ENCODE measurements at places on chromosomes 4 and X.
A peak's percentile ranks its signal among the peaks of the same experiment; 100 is the strongest.

DNA sequence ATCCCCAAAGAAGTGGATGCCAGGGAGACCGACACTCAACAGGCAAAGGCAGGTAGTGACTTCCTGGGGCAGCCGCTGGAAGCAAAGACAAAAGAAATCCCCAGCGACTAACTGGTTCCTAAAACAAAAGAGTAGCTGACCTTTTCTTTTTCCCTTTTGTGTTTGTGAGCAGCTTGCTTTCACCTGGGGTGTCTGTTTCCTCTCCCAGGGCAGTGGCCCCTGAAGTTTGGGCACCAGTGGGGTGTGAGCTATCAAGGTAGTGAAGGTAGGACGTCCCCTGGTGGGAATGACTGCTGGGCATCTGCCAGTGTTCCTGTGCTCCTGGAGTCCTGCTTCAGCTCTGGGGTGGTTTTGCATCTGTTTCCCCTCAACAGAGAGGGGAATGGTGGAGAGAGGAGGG is 41.6 kb upstream of the STIM2 start:
- DNase-seq: no peak

- DNase-seq: no peak
Measured at GRCh38 chr4:6331018-6331417, 61.4 kb downstream of the WFS1 start.

- DNase-seq: no peak
Measured at GRCh38 chr4:62461961-62462360, 1261.8 kb downstream of the ADGRL3 start.

- DNase-seq: no peak
Measured at GRCh38 chr4:152935631-152936445, at the start of gene FHDC1. Gene FHDC1, plus strand, starts transcription at chr4:152936323. Its CDS starts 6,735 bp downstream, at chr4:152943058.

DNA sequence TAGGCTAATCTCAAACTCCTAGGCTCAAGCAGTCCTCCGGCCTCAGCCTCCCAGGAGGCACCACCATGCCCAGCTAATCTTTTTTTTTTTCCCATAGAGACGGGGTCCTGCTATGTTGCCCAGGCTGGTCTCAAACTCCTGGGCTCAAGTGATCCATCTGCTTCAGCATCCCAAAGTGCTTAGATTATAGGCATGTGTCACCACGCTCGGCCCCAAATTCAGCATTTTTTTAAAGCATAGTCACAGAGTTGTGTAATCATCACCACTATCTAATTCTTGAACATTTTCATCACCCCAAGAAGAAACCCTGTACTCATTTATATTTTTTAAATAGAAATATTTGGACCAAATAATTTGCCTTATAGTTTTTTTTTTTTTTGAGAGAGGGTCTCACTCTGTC is 10.3 kb downstream of the CENPI start:
- no peak for DNase-seq

- DNase-seq: no peak
Measured at GRCh38 chr4:30875658-30876269, 155.6 kb downstream of the PCDH7 start.

DNA sequence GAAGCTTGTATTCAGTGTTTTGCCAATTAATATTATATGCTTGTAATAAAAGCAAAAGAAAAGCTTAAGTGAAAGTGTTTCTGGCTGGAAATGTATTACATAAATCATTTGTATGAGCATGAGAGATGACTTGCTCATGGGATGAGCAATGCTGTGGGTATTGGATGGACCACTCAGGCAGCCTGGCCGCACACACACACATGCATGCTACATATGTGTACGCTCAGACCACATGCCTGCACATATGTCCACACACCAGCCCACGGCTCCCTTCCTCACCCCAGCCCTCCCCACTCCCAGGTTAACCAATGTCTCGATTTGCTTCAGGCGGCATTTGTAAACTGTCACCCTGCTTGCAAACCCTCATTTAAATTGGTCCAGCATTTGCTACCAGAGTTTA is 55.9 kb downstream of the CPLX1 start:
- DNase-seq: no peak

DNA sequence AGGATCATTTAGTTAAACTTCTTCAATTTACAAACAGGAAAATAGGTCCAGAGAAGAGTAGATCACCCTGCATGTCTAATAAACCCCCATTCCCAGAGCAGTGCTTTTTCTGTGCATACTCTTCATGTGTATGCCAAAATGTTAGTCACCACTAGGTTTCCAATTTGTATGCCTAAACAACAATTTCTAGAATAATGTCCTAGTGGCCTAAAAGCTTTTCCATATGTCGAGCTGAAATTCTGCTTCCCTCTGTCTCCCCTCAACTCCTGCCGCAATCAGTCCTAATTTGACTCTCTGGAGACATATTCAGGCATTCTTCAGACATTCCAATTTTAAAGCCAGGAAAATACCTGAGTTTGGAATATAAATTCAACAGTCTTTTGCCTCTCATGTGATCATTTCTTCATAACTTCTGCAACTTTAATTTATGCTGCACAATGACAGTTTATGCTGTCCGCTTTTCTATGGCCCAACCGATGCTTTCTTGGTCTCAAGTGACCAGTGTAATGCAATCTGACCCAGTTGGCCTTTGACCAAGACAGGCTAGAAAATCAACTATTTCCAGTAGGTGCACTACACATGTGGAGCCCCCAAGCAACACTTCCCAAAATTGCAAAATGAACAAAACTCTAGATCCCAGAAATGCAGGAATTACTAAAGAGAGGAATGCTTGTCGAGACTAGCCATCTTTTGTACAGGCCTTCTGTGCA is 122.9 kb upstream of the FMR1 start:
- no peak for DNase-seq

DNA sequence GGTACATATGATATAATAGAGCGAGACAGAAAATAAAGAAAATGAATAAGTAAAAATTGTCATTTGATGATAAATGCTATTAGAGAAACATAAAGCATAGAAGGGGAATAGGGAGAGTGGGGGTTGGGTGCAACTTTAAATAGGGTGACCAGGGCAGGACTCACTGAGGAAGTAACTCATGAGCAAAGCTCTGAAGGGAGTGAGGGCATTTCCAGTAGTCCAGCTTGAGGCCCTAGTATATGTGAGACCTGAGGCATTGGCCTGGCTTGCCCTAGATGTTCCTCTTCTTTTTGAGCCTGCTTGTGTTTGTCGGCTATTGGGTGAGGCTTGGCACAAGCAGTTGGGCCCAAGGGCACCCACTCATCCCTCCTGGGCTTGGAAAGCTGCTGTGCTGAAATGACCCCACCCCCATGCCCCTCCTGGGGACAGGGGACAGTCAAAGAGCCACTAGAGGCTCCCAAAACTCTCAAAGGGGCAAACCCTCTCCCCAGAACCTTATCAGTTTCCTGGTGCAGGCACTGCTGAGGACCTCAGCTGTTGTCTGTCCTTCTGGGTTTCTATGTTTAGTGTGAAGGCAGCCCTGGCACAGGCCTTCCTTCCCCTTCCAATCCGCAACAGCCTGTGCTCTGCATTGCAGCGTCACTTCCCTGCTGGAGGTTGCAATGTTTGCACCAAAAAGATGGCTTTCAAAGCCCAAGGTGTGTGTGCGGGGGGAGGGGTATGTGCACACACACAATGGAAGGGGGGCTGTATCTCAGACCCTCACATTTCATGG is 40.1 kb downstream of the APLN start:
- no peak for DNase-seq

DNA sequence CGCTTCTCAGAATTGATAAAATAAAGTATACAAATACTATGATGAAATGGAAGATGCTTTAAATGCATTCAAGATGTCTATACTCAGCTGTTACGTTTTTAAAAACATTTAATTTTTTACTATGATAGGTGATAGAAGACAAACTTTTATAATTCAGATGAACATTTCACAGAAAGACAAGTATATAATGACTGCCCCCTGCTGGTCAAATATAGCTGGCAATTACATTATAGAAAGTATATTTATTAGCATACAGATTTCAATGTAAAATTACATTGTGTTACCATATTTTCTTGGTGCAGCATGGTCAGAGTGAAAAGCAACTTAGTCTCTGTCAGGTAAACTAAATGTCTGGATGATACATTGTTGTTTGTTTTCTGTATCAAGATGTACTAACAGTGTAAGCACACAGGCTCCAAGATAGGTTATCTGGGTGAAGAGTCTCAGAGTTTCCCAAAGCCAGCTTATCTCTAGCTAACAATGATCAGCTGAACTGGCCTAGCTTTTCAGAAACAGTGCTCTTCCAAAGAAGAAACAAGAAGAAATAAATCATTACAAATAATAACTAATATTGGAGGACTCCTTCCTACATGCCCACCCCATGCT is 54.1 kb downstream of the SRPX start:
- DNase-seq: no peak

DNA sequence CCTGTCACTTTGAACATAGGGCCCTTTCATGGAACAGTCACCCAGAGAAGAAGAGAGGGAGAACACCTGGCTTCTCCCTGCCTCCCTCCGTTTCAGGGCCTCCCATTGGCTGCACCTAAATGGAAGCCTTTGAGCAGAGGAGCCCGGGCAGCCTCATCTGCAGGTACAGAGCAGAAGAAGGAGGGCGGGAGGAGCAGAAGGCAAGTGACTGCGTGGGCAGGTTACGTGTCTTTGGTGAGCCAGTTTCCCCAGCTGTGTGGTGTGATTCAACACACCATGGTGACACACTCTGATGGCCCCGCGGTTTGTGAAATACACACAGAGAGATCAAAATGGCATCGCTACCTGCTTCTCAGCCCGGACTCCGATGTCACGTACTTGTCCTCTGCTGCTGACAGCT is 431 bp downstream of the C4orf50 start:
- no peak for DNase-seq

GRCh38 chr4:65600656-65601055 is 69.6 kb downstream of the EPHA5 start:
- DNase-seq: no peak

DNA sequence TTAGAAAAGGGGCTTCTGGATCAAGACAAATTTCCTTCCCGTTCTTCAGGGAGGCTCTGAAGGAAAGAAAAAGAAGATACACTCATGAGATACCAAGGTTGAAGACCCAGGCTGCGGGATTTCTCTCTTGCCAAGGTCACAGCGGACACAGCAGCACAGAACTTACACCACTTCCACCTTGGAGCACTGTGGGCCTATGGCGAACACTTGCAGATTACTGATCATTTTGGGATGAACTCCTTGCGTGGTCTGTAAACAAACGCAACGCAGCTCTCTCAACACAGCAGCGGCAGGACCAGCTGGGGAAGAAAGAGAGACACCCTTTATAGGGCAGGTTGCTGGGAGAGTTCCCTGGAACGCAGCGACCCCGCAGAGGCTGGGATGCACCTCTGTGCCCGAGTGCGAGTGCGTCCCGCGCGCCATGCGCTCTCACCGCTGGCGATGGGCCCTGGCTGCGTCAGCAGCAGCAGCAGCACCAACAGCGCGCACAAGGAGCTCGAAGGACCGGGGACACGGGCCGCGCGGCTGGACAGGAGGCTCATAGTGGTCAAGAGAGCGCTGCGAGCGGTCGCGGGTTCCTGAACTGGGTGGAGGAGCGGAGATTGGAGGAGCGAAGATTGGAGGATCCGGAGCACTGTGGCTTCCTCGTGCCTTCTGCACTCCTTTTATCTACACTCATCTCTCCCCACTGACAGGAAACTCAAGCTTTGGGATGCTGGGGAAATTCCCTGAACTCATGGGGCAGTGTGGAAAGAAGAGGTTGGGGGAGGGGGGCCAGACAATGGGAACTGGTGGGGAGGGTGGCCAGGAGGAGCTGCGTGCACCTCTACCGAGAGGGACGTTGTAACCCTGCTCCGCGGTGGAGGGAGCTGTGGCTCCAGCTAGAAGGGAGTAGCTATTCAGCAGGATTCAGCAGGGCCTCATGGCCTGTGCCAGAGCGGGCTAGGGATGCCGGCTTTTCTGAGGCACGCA is at the start of gene CXCL5:
CXCL5 (minus strand) TSS at position 638 of the 972 bp plus-strand sequence; CDS start at position 542, 96 bp downstream.
- DNase-seq: no peak

GRCh38 chr4:169941141-169941540 is 85.1 kb downstream of the MFAP3L start:
- DNase-seq: no peak

- no peak for DNase-seq
Measured at GRCh38 chr4:11178433-11178832, 250.3 kb downstream of the HS3ST1 start.

- DNase-seq: no peak
Measured at GRCh38 chr4:150949943-150950342, 65.1 kb downstream of the LRBA start.

GRCh38 chrX:619451-619811 is 11.2 kb upstream of the SHOX start:
- no peak for DNase-seq

DNA sequence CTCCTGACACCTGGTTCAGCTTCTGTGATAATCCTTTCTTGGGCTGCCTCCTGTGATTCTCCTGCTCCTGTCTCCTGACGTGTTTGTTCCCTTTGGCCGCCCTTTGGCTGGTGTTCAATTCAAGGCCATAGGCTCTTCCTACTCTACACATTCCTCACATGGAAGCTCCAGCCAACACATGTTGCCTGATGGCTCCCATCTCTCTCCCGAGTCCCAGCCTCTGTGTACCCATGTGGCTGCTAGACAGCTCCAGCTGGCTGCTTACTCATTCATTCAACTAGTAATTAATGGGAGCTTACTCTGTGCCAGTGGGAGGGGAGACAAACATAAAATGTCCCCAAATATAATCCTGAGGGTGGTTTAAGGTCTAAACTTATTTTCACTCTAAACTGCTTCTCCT is 9.2 kb upstream of the MED28 start:
- DNase-seq: no peak

GRCh38 chr4:16259889-16260246 is 33.6 kb upstream of the TAPT1 start:
- DNase-seq: no peak

DNA sequence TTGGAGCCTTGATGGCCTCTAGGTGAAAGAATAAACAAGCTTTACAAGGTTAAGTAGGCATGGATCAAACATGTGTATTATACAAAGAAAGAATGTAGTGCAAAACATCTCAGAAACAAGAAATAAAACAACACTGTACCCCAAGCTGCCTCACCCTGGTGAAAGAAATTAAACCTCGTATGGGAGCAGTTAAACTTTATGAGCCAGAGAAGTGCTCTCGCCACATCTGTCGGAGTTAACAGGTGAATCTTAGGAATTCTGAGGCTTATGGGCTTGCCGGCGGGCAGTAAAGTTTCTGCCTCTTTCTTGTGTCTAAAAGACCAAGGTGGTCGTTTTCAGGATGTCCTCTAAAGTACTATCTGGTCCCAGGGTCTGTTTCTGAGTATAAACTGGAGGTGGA is 34.0 kb upstream of the ARSH start:
- no peak for DNase-seq

DNA sequence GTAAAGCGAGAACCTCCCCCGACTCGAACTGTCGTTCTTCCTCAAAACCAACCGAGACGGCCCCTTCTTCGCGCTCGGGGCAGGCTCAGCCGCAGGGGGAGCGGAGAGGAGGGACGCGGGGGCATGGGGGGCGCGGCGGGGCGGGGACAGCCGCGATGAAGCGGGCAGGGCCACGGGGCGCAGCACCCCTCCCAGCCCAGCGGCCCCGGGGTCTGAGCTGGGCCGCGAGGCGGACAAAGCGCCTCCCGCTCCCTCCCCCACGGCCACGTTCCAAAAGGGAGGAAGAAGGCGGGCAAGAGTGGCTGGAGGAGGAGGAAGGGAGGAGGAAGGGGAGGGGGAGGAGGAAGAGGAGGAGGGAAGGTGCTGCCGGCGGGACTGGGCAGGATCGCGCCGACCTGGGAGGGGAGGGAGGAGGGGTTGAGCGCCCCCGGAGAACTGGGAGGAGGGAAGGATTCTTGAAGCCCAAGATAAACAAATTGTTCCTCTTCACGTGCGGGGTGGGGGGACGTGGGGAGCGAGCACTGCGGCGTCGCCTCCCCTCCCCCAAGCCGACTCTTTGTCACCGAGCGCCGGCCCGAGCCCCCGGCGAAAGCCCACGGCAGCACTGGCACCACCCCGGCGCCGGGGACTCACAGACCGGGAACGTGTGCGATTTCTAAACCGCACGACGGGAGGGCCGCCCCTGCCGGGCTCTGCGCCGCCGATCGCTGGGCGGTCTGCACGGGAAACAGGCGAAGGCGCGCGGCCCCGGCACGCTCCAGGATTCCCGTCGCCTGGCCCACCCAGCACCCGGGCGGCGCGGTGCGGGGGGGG is 2.9 kb downstream of the MAML3 start:
- DNase-seq: peak; percentile 64

Data from cerebellar nuclear complex (tissue), 1 donor.